Posterior vena cava (tissue), 2 donors: ENCODE measurements at places on chromosomes 7 and 10. TPM values are rescaled to one million over a fixed set of nuclear protein-coding genes. Genes with fewer than 3 reads are reported as not detected.
A peak's percentile ranks its signal among the peaks of the same experiment; 100 is the strongest.

The INA gene
- 0.10 TPM for total RNA-seq

The NEBL gene
- 3.1 TPM for total RNA-seq

The SLC18A3 gene
- not detected for total RNA-seq

The CARD11 gene
- total RNA-seq: 1.9 TPM

The RBM33 gene
- 49.6 TPM for total RNA-seq

The ASB10 gene
- total RNA-seq: not detected

GRCh38 chr10:120946497-120946896 lies 95.3 kb downstream of the WDR11 start:
- no peak for DNase-seq

DNA sequence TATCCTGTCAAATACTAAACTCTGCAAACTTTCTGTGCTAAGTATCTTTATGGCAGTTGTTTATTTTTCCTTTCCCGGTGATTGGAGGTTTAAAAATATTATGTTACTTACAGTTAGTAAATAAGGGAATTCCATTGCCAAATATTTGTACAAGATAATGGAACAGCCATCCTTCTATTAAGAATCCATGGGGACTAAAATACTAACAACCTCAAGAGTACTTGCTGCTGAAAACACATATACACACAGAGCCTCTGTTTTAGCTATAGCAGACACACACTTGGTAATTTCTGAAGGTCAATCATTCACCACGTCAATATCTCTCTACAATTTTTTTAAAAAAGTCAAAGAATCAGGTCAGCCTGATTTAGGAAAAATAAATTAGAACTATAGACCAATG lies 32.4 kb downstream of the TSPAN12 start:
- no peak for DNase-seq

- no peak for DNase-seq
Observed at GRCh38 chr10:35236739-35237138, 99.6 kb upstream of the CCNY start.

GRCh38 chr7:131681961-131682360 lies 125.5 kb upstream of the PODXL start:
- DNase-seq: no peak

DNA sequence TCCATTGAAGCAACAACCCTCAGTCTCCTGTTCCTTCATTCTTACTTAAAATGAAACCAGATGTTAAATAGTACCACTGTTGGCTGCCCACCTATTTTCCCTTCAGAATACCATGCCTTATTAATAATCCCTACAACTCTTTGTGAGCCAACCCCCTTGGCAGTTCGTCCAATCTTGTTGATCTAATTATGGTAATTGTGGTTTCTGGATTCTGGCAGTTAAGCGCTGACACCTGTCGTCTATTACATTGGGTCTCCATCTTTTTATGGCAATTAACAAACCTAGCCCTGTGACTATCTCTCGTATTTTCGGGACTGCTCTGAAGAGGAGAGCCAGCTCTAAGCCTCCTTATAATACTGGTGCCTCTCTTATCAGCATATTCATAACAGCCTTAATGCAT lies 432.0 kb downstream of the ATRNL1 start:
- DNase-seq: no peak

GRCh38 chr10:98621630-98622029 lies 174.9 kb upstream of the HPS1 start:
- no peak for DNase-seq

GRCh38 chr7:151714201-151714600 lies 162.7 kb downstream of the PRKAG2 start:
- DNase-seq: no peak

DNA sequence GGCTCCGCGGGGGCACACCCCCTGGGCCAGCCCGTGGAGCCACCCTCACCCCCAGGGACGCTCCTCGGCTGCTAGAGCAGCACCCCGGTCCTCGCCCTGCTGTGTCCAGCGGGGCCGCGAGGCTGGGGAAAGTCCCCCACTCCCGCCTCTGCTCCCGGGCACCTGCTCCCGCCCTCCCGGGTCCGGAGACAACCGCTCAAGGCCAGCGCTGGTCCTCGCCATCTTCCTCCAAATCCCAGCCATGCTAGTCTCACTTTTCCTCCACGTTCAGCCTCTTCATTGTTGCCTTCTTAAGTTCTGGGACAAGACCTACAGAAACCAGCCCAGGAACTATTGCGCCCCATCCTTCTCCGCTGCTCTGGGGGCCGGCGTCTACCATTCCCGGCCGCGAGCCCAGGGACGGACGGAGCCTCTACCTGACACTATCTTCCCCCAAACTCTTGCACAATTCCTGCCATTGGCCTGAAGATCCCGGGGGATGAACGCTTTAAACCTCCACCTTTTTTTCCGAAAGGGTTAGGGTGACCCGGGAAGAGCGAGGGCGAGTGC lies 4.8 kb upstream of the KCP start:
- DNase-seq: peak; percentile 58

GRCh38 chr10:59876695-59877094 lies 29.7 kb downstream of the CCDC6 start:
- DNase-seq: no peak

GRCh38 chr10:75095631-75096030 lies 15.8 kb upstream of the SAMD8 start:
- DNase-seq: peak; percentile 23

DNA sequence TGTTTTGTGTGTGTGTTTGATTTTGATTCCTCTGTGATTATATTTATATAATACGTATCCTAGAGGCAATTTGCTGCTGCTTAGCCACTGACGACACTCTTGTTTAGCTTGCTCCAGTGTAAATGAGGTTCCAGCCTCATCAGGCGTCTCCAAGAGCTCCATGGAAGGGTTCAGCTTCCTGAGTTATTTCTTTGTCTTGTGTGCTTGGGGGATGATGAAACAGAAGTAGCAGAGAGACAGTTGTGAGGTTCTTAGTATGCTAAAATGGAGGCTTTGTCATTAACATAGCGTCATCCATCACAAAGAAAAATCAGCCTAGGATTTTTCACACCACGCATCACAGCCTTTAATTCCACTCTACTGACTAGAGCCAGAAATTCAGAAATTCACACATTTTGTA lies 85.1 kb downstream of the KLF6 start:
- no peak for DNase-seq

- DNase-seq: no peak
Observed at GRCh38 chr7:107234436-107234835, 65.6 kb downstream of the HBP1 start.

- no peak for DNase-seq
Observed at GRCh38 chr7:115356999-115357702, 435.3 kb downstream of the MDFIC start.

DNA sequence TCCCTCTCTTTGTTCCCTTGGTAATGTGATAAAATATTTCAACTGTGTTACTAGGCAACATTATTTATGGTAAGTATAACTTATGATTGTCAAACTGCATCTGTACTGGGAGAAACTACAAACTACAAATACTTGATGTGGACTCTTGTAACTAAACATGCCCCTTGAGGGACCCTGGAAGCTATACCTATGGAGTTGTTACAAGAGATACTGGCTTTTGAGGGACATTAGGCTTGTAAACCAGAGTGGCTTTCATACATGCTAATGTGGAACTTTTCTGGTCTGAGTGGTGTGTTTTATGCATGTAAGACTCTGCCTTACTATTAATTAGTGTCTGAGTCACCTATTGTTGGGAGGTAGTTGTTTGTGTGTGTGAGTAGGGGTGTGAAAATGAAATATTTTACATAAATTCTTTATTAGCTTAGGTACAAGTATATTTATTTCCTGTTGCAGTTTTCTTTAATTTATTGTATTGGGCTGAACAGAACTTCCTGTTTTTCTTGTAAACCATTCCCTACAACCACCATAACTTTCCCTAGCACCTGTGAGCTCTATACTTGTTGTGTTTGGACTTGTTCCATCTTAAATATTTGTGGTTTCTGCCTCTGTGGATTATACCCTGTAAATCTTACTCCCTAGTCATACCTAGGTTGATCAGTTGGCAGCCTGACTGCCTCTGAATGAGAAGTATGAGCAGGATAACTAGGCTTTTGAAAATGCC lies 49.8 kb downstream of the STK31 start:
- DNase-seq: no peak

GRCh38 chr10:127399668-127400067 lies 149.4 kb upstream of the NPS start:
- DNase-seq: no peak

GRCh38 chr7:54109501-54109900 lies 432.7 kb upstream of the VSTM2A start:
- DNase-seq: no peak

DNA sequence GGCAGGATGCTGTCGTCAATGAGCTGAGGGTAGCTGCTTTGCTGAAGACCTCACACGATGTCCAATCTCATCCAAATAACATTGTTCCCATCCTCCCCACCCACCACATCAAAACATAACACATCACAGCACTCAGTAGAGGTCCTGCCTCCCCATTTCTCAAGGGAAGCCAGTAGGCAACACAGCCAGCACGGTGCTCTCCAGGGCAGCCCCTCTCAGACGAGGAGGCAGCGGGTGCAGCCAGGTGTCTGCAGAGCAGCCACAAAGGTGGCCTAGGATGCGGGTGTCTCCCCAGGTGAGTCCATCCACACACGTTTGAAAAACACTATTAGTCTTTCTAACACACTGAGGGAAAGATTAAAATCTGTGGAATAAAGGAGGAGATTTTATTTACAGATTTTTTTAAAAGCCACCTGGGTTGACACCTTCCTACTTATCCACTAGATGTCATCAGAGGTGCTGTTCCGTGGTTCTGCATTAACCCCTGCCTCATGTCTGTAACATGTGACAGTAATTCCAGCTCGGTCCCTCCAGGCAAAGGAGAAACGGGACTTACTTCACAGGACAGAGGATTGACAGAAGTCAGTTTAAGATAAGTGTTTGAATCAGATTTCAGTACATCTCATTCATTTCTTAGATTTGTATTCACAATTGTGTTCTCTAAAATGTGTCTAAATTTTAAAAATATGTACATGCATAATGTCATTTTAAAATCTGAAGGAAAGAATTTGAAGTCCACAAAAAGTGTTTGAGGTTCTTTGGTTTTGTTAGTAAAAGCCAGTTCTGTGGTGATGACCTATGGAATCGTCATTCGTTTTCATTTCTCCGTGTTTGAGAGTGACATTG lies 68.0 kb downstream of the LANCL2 start:
- DNase-seq: no peak

- DNase-seq: no peak
Observed at GRCh38 chr10:4939224-4940072, 23.8 kb upstream of the AKR1C1 start.

- no peak for DNase-seq
Observed at GRCh38 chr10:50367732-50368131, 116.4 kb upstream of the ASAH2 start.

DNA sequence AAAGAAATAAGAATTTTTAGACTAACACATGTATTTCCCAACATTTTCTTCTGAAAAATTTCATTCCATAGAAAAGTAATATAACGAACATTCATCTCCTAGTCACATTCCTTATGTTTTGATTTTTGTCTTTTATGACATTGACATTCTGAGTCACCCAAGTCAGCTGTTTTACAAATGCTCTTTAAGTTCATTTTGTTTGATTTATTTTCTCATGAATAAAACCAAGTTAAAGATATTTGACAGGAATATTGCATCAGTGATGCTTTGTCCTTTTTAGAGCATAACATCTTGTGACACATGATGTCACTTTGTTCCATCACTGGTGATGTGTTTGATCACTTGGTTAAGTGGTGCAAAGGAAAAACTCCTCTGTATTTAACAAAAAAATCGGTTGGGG lies 48.4 kb downstream of the HGF start:
- no peak for DNase-seq

DNA sequence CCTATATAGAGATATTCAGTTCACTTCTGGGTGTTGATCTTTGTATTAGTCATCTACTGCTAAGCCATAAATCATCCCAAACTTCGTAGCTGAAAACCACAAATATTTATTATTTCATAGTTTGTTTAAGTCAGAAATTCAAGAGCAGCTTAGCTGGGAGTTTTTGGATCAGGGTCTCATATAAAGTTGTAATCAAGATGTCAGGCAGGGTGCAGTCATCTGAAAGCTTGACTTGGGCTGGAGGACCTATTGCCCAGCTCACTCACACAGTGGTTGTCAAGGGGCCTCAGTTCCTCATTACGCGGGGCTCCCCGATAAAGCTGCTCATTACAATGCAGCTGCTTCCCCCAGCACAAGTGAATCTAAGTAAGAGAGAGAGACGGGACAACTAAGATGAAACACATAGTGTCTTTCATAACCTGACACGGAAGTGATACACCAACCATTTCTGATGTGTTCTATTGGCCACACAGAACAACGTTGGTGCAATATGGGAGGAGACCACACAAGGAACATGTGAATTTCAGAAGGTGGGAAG lies 15.7 kb downstream of the PPP1R3C start:
- DNase-seq: peak; percentile 42
